ENCODE measurements at places on chromosomes 2 and 18.
A peak's percentile ranks its signal among the peaks of the same experiment; 100 is the strongest.

- DNase-seq = no peak
Measured at GRCh38 chr2:177268187-177268871, 3.8 kb upstream of the NFE2L2 start.

DNA sequence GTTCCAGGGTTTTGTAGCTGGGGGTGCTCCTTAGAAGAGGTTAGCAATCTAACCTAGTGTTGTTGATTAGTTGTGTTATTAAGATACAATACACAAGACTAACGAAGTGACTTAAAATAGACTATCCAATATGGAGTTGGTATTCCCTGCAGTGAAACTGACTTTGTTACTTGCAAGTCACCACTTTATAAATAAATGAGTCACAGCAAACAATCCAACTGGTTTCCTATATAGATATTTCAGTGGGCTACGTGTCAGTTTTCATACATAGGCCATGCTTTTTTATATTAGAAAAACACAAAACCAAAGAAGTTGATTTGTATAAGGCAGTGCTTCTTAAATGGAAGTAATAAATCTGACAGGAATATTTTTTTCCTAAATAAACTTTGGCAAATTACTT, 274.0 kb downstream of the CAMKMT start:
- DNase-seq = no peak

DNA sequence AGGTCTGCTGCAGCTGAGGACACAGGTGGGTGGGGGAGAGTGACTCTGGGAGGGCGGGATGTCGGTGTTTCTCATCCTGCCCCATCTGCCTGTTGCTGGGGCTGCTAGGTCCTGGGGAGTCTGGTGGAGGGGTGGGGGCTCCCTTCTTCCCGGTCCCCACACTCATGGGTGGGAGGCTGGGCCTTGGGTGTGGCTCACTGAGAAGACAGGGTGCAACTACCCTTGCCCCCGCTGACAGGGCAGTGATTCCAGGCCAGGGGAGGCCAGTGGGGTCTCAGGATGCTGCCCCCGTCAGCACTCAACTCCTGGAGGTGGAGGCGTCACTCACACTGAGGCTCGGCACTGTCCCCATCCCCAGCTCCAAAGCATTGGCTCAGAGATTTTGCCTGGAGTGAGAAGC, 7.7 kb upstream of the NFATC1 start:
- no peak for DNase-seq

- no peak for DNase-seq
Measured at GRCh38 chr2:203983064-203983715, 46.6 kb downstream of the ICOS start.

GRCh38 chr2:135926605-135927004, 50.4 kb upstream of the MCM6 start:
- no peak for DNase-seq

- DNase-seq = no peak
Measured at GRCh38 chr2:46508312-46508711, 28.9 kb downstream of the TMEM247 start.

GRCh38 chr2:119264781-119265692, 41.4 kb downstream of the STEAP3 start:
- peak; percentile 41 for DNase-seq

- no peak for DNase-seq
Measured at GRCh38 chr2:387980-388421, 100.1 kb upstream of the ALKAL2 start.

DNA sequence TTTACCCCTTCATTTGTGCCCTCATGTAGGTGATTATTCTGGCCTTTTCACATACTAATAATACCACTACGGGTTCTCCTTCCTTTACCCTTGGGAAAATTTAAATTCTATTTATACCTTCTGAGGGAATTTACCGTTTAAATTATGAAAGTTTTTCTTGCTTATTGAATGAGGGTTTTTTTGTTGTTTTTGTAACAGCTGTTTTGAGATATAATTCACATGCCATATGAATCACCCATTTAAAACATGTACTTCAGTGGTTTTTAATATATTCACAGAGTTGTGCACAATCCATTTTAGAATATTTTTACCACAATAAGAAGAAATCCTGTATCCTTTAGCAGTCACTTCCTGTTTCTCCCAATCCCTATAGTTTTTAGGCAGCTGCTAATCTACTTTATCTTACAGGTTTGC, 54.7 kb downstream of the EML4 start:
- DNase-seq = no peak

DNA sequence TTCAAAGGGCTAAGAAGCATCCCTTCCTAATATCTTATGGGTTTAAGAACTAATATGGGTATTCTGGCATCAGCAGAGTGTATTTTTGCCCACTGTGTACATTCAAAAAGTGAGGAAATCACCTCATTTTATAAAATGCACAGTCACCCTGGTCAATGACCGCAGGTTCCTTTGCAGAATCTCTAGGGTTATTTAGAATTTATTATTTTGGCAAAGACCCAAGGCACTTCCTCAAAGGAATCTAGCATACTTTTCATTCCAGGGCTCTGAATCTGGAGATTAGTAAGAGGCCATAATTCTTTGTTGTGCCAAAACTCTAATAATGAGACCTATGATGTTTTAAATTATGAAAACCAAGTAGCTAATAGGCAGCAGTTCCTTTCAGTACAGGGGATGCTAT, 27.2 kb upstream of the CDH2 start:
- no peak for DNase-seq

DNA sequence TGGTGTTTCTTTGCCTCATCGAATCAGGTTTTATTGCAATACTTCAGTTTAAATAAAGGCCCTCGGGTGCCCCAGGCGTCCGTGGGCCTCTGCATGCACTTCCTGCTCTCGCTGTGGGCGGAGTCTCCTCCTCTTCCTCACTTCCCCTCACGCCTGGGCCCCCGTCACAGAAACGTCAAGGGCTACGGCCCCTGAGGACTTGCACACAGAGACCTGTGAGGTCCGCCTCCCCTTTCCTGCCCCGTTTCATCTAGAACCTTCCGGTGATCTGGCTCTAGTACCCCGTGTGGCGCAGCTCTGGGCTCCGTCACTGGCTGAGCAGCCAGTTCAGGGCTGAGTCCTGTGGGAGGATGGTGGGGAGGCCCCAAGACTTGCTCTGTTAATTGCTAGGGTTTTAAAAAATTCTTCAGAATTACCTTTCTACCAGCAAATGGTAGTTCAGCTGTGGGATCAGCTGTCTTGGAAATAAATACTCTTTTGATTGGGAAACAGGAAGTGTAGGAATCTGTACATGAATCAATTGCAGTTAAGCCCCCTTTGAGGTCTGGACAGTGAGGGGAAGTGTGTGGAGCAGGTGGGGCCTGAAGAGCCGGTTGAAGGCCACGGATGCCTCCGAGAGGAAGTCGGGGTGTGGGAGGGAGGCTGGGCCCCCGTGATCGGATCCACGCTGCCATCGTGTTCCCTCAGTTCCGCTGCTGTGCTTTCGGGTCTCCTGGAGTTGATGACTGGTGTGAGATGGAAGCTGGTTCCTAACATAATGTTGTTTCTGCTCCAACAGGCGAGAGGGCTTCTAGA, 10.2 kb downstream of the NFATC1 start:
- peak; percentile 89 for DNase-seq

- no peak for DNase-seq
Measured at GRCh38 chr18:59140302-59140885, 710 bp downstream of the SEC11C start.

DNA sequence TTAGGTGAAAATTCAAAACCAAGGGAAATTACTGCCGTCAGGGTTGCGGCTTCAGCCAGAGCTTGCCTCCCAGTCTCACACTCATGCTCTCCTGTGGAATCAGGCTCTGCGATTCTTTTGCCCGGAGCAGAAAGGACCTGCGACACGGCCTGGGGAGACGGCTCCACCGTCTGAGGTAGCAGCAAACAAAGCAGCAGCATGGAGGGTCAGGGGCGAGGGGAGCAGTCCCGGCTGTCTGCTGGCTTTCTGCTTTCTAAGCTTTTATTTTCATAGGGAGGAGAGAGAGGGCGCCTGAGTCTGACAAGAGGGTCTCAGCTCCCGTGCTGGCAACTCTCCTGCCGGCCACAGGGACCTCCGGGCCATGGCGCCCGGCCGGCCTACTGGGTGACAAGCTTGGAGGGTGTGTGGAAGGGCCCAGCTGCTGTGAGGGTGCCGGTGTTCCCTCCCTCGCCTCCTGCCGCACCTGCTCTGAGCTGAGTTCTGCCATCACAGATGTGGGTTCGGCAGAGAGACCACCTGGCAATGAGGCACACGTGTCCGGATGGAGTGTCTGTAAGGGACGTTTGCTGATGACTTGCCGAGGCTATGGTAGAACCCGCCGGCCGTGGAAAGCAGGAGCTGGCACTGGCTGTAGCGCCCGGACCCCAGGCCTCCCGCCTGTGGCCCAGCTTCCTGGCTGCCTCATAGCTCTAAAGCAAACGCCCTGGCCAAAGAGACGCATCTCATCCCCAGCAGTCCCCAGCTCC, 66.2 kb upstream of the CTDP1 start:
- no peak for DNase-seq
